ENCODE measurements at places on chromosomes 12 and 14.

GRCh38 chr12:120223458-120224303 is 22.8 kb upstream of the RPLP0 start:
- no peak for DNase-seq

DNA sequence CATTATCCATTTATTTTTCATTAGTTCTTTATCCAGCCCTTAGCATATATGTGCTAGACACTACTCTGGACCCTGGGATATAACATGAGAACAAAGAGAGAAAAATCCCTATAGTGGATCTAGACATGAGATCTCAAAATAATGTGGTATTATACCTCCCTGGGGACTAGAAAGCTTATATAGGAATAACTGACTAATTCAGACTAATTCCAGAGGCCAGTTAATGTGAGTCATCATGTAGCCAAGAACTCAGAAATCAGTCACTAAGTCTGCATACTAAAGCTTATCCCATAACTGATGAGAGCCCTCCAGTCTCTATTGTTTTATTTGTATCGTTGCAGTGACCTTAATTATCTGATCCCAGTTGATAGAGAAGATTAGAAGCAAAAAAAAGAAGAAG is 267.1 kb upstream of the RGS6 start:
- peak; percentile 92 for DNase-seq

DNA sequence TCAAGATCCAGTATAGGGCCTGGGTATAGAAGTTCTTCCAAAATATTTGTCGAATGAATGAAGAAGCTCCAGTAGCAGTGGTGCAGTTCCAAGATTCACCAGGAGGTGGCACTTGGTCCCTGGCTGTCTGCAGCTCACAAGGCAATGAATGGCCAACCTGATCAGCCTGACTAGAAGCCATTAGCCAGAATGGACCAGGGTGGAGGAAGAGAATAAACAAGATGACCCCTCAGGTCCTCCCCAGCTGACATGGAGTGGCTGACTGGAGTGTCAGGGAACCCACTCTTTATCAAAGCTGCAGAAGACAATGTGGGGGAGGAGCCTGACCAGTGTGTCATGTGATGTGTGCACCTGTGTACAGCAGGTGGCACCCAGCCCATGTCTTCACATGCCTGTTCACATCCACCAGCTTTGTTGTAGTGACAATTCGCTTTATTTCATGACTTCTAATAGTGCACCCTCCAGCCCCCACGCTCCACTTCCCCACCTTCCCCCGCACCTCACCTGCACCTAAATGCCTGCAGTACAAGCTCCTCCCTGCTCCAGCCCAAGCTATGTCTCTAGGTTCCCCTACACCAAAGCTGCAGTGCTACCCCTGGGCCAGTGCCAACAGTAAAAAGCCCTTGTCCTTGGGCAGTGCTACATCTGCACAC is 3.0 kb downstream of the LTBP2 start:
- peak; percentile 91 for DNase-seq

GRCh38 chr12:12592930-12593329 is 18.7 kb upstream of the CREBL2 start:
- peak; percentile 27 for DNase-seq

GRCh38 chr12:55931317-55931779 is 386 bp downstream of the DGKA start:
- DNase-seq, result no peak

All from fibroblast of mammary gland (primary cell).